ENCODE measurements at places on chromosomes 6 and 20. TPM values are rescaled to one million over a fixed set of nuclear protein-coding genes. Genes with fewer than 3 reads are reported as not detected.

TRIM31 gene
- total RNA-seq: not detected

FAM162B gene
- 0.30 TPM for total RNA-seq

PLA2G7 gene
- total RNA-seq: not detected

CDH4 gene
- 0.70 TPM for total RNA-seq

IP6K3 gene
- total RNA-seq: not detected

VSX1 gene
- total RNA-seq: not detected

All from smooth muscle cell of the coronary artery (primary cell).